ENCODE measurements at places on chromosomes 5 and 9.

GRCh38 chr5:123753180-123753936 is 241.4 kb downstream of the CSNK1G3 start:
- no peak for DNase-seq

DNA sequence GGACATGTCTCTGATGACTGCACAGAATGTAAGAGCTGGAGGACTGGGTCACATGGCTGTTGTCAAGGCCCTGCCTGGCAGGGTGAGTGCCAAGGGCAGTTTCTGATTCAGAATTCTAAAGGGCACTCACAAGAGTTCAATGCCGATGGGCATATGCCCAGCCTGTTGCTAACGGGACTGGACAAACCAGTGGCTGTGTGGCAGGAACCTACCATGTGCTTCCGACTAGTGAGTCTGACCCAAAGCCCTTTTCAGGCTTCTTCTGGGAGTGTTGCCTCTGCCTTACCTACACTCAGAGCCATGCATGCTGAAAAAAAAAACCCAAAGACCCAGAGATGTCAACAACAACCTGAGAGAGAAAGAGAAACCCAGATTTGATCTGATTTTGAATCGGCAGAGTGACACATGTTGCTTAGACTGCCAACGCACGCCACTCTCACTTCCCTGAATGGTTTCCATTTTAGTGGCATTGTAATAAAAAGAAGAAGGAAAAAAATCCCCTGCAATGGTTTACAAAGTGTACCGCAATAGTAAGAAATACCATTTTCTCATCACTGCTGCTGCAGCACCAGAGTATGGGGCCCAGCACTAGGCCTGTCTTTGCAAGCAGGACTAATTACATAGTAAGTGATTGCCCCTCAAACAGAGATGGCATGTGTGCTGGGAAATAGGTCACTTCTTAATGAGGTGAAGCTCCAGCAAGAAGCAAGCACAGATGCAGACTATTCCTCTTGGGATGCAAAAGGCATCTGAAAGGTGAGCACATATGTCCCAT is 194.3 kb downstream of the PALM2AKAP2 start:
- DNase-seq: no peak

- no peak for DNase-seq
Measured at GRCh38 chr5:170963521-170963920, 101.7 kb downstream of the RANBP17 start.

DNA sequence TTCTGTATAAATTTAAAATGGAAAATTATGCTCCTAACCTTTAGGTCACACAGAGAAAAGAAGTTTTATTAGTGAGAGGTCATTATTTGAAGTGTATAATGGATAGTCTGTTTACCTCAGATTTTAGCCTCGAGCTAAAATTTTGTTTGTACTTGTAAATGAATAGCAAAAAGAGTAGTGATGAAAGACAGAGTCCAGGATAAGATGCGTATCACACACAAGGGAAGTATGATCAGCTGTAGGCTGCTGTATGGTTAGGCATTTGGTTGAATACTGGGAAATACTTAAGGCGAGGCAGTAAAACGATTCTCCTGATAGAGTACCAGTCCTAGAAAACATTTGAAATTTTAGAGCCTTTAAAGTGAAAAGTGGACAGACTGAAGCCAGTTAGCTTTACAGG is 92.7 kb downstream of the FBXL7 start:
- DNase-seq: no peak

DNA sequence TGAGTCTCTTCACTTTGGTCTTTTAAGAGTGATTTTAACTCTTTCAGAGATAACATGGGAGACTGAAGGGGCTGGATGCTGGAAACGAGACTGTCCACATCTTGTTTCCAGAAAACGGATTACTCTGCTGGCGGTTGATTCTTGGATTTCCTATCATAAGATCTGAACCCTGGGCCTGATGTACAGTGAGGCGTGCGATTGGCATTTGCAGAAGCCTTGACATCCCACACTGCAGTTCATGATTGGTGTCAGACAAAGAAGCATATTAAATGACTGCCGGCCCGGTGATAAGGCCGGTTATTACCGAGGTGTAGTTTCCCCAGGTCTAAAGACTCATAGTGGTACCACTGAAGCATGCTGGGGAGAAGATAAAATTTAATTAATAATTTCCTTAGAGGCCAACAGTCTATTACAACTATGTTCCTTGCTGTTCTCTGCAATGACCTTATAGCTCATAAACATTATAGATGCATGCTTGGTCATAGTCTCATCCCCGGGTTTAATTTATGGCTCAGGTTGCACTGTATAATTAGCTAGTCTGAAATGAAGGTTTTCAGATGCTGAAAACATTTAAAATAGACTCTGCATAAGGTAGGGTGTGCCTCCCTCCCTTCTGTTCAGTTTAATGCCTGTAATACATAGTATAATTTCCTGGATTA is 99.2 kb downstream of the PPP2R2B start:
- DNase-seq: no peak

DNA sequence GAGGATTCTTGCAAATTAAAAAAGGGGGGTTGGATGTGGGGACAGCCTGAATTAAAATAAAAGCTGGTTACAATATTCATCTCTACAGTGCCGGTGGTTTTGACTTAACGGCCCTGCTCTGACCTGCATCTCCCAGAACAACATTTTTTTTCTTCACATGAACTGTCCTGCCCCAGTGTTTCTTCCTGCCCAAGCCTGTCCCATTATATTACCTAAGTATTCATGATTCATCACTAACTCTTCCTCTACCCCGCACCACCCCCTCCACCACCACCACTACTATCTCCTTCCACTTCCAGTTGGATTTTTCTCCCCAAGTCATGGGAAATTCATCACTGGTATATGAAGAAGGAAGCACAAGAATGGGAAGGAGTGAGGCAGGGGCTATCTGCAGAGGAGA is 90.1 kb downstream of the ZFAND5 start:
- DNase-seq: no peak

- no peak for DNase-seq
Measured at GRCh38 chr5:63727583-63727982, 234.7 kb downstream of the HTR1A start.

- DNase-seq: no peak
Measured at GRCh38 chr9:75438716-75439115, 350.4 kb downstream of the OSTF1 start.

GRCh38 chr9:134399435-134400056 is 73.3 kb downstream of the RXRA start:
- DNase-seq: no peak

DNA sequence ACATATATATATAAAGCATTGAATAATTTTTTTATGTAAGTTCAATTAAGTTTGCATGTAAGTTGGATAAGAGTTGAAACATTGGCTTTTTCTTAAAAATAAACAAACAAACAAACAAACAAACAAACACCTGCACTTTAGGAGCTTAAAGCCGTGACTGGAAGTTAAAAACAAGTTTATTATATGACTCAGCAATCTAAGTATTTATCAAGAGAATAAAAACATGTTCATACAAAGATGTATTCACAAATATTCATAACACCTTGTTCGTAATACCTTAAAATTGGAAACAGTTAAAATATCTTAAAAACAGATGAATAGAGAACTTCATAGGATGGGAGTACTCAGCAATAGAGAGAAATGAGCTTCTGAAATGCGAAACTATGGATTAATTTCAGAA is 61.5 kb upstream of the ANXA1 start:
- no peak for DNase-seq

GRCh38 chr5:90709323-90710155 is 150.9 kb downstream of the ADGRV1 start:
- DNase-seq: no peak

- DNase-seq: no peak
Measured at GRCh38 chr9:324971-325370, 110.3 kb downstream of the DOCK8 start.

DNA sequence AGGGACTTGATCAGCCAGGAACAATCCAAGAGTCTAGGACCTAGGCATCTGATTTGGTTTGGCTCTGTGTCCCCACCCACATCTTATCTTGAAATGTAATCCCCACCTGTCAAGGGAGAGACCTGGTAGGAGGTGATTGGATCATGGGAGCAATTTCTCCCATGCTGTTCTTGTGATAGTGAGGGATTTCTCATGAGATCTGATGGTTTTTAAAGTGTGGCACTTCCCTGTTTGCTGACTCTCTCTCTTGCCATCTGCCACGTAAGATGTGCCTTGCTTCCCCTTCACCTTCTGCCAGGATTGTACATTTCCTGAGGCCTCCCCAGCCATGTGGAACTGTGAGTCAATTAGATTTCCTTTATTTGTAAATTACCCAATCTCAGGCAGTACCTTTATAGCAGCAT is 201.7 kb upstream of the ACTBL2 start:
- no peak for DNase-seq

DNA sequence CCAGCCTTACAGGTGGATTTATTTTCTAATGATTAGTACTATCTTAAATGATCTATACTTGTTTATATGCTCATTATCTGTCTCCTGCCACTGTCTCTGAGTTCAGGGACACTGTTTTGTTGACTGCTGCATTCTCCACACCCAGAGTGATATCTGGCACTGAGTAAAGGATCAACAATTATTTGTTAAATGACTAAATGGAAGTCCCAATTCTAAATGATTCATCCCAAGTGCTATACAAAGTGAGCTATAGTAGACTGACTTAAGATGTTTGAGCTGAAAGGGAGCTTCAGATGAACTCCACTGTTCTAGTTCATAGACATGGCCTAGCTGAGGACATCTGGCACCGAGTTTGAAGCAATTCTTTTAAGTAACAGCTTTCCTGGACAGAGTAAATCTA is 40.5 kb downstream of the ITGA2 start:
- no peak for DNase-seq

GRCh38 chr9:121700832-121701419 is 49.5 kb downstream of the DAB2IP start:
- DNase-seq: no peak

GRCh38 chr5:141799507-141800167 is 78.6 kb downstream of the PCDH1 start:
- no peak for DNase-seq

GRCh38 chr9:92973700-92974099 is 26.4 kb downstream of the FGD3 start:
- no peak for DNase-seq

GRCh38 chr5:60010853-60011252 is 117.3 kb upstream of the PDE4D start:
- no peak for DNase-seq

DNA sequence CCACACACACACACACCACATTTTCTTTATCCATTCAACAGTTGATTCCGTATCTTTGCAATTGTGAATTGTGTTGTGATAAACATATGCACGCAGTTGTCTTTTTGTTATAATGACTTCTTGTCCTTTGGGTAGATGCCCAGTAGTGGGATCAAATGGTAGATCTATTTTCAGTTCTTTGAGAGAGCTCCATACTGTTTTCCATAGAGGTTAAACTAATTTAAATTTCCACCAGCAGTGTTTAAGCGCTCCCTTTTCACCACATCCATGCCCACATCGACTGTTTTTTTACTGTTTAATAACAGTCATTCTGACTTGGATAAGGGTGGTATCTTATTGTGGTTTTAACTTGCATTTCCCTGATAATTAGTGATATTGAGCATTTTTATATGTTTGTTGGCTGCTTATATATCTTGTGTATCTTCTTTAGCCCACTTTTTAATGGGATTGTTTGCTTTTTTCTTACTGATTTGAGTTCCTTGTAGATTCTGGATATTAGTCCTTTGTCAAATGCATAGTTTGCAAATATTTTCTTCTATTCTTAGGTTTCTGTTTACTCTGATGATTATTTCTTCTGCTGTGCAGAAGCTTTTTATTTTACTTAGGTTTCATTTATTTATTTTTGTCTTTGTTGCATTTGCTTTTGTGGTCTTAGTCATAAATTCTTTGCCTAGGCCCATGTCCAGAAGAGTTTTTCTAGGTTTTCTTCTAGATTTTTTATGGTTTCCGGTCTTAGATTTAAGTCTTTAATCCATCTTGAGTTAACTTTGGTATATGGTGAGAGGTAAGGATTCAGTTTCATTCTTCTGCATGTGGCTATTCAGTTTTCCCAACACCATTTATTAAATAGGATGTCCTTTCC is 82.4 kb downstream of the SH3RF2 start:
- no peak for DNase-seq

GRCh38 chr9:5301544-5301943 is 3.0 kb downstream of the RLN2 start:
- DNase-seq: no peak

DNA sequence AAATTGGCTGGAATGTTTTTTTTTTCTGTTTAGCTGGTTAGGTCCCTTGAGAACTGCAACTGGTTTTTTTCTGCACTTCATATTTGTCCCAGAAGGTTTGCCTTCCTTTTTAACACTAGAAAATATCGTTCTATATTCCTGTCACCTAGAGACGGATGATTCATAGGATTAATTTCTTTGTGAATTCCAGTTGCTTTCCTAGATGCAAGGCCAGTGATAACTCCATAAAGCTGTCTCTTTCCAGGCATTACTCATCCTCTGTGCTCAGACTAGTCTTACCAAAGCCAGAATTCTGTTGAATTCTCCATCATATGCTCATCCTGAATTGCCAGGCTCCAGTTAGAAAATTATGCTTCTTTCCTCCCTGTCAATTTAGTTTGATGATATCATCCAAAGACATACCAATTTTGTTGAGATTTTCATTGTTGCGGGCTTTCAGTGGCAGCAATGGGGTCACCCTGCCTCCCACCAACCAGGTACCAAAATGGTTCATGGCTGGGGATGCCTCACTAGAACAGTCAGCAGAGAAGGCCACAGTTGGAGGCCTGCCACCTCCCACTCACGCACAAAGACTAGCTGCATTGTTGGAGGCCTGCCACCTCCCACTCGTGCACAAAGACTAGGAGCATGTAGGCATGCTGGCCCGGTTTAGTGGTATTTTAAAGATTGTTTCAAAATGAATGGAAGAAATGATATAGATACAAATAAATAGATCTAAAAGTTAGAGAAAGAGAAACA is 8.5 kb downstream of the BAAT start:
- DNase-seq: no peak

DNA sequence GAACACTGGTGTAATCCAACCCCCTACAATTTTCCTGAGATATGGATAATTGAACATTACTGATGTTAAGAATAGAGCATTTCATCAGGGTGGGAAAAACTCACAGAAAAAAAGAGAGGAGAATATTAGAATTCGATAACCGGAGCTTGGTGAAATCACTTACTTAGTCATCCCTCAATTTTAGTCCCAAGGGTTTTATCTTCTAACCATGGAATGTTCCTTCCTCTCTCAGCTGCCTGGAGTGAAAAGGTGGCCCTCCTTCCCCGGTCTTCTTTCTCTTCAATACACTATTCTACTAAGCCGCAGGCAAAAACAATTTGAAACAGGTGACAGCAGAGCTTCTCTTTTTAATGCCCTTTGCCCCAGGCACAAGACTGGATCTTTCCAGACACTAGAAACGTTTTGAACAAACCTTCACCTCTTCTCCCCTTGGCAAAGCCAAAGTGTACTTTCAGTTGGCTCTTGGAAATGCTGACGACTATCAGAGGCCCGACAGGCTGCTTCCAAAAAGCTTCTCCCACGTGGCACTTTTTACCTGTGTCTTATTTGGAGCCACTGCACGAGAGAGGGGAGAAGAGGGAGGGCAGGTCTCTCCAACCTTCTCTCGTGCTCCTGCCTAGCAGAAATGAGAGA is 543.9 kb downstream of the TLE1 start:
- DNase-seq: no peak

GRCh38 chr9:5800969-5801738 is 31.8 kb downstream of the ERMP1 start:
- no peak for DNase-seq

Measured in esophagus squamous epithelium (tissue), 5 donors.